CD4-positive, alpha-beta T cell (primary cell): ENCODE measurements at places on chromosomes 7 and 10.

- DNase-seq = no peak
These were observed 150.2 kb upstream of the CDK1 start for GRCh38 chr10:60627778-60628748.

GRCh38 chr7:22146961-22147512 is 201.3 kb upstream of the CDCA7L start:
- DNase-seq = no peak

DNA sequence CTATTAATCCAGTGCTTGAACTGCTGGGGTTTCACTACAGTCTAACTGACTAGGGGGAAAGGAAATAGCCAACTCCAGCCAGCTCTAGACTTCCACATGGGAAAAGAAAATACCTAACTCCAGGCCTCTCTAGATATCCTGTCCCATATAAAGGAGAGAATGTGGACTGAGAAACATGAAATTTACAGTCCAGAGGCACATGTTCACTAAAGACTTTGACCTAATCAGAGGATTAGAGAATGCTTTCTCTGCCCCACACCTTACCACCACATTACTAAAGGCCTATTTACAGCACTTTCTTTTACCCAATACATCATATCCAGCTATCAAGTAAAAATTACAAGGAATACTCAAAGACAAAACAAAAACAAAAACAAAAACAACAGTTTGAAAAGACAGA is 164.2 kb downstream of the PCLO start:
- DNase-seq = no peak

DNA sequence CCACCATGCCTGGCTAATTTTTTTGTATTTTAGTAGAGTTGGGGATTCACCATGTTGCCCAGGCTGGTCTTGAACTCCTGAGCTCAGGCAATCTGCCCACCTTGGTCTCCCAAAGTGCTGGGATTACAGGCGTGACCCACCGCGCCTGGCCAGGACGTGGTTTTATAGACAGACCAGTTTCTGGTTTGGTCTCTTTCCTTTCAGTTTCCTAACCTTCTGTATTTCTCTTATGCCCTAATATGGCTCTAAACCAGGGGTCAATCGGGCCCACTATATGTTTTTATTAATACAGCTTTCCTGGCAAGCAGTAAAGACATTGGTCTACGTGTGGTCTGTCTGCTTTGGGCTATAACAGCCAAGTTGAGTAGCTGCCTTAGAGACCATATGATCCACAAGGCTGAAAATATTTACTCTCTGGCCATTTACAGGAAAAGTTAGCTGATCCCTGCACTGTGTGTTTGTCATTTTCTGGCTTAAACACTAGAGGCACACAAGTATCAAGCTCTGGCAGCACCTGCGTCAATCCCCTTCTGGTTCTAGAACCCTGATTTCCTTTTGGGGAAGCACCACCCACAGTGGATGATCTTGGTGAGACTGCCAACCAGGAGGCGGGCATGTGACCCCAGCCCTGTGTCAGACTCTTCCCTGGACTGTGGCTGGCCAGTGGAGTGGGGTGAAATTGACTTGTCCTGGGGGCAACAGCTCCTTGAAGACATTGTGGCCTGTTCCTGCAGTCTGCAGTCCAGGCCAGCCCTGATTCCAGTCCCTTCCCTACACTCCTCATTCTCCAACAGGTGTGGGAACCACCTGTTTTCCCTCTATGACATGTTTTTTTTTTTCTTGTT is 497.2 kb downstream of the PLXNA4 start:
- no peak for DNase-seq

- DNase-seq = no peak
These were observed 100.5 kb downstream of the ADRA2A start for GRCh38 chr10:111177379-111177778.

DNA sequence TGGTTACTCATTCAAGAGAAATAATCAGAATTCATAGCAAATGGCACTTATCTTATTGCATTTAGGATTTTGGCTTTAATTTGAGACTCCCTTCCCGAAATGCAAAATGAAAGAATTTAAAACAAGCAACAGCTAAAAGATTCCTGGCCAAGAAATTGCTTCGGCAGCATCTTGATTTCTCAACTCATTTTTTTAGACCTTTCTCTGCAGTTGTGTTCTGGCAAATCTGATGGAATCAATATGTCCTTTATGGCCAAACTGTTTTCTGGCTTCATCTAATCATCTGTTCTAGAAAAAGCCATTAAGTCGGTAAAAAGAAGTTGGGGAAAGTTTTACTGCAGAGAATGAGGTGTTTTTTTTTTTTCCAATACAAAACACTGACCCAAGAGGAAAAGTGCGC is 172.1 kb downstream of the SLC16A9 start:
- no peak for DNase-seq

GRCh38 chr7:128913870-128914565 is 3.5 kb upstream of the KCP start:
- DNase-seq = no peak

- no peak for DNase-seq
These were observed 44.4 kb downstream of the DNAH11 start for GRCh38 chr7:21587139-21587784.

- DNase-seq = no peak
These were observed 446.2 kb upstream of the MGMT start for GRCh38 chr10:129020651-129021330.

DNA sequence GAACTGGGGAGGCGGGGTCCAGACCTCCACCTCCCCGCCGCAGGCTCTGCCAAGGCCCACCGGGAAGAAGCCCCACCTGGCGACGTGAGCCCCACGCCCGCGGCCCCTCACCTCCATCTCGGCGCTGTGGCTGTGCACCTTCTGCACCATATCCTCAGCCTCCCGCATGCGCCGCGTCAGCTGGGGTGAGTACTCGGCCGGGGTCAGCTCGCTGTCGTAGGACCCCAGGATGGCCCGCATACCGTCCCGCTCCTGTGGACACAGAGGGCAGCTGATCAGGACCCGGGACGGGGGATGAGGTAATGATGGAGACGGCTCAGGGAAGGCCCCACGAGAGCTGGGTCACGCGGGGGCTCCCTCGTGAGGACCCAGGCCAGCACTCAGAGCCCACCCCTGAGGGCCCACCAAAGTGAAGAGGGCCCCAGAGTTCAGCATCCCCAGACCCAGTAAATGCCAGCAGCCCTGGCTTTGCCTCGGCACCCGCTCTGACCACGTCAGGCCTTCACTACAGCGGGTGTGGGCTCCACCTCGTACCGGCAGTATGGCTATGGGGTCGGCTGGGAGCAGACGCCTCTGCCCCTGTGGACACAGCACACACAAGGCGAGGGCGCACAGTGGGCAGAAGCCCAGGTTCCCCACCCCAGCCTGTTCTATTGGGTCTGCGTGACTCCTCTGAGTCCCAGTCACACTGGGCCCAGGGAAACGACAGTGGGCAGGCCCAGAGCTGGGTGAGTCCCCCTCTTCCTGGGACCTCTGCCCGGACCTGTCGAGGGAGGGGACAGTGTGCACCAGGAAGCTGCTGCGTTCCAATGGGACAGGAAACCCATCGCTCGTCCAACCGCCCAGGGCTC is 218.1 kb downstream of the MAD1L1 start:
- no peak for DNase-seq

- DNase-seq = no peak
These were observed 33.7 kb upstream of the DGKI start for GRCh38 chr7:137880432-137880831.

- no peak for DNase-seq
These were observed 36.5 kb downstream of the PDSS1 start for GRCh38 chr10:26733750-26734568.

GRCh38 chr10:54983255-54983654 is 182.2 kb upstream of the PCDH15 start:
- DNase-seq = no peak

GRCh38 chr10:131870411-131870810 is 30.4 kb upstream of the PPP2R2D start:
- DNase-seq = no peak

GRCh38 chr7:140009735-140010134 is 53.0 kb downstream of the PARP12 start:
- DNase-seq = no peak

- no peak for DNase-seq
These were observed 77.6 kb upstream of the SHH start for GRCh38 chr7:155889636-155890511.

GRCh38 chr7:48042216-48042615 is 6.9 kb downstream of the C7orf57 start:
- no peak for DNase-seq

- DNase-seq = no peak
These were observed 1.3 kb downstream of the ZNF503 start for GRCh38 chr10:75400163-75400770.

GRCh38 chr7:2130096-2130375 is 102.7 kb downstream of the MAD1L1 start:
- no peak for DNase-seq

DNA sequence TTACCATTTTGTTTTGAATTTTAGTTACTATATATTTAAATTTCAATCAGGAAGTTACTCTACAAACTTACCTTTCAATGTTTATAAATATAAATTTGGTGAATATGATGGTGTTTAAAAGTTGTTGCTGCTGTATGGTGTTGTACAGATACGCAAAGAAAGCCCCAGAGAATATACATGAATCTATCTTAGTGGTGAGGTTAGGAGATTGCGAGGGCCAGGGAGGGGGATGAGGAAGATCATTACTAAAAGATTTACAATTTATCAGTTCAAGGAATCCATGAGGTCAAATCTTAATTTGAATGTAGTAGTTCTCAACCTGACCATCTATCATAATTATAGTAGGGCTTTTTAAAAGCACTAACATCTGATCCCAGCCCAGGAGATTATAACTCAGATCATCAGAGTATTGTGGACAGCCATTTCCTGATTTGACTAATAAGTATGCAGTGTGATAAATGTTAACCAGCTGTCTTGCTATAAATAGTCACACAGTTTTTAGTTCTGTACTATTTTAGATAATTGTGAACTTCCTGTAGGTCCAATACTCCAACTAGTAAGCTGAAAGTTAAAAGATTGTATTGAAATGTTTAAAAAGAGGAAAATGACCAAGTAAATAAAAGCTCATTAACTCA is 23.6 kb downstream of the FAM3C start:
- no peak for DNase-seq

- DNase-seq = no peak
These were observed 20.3 kb downstream of the CELF2 start for GRCh38 chr10:11037991-11038390.

DNA sequence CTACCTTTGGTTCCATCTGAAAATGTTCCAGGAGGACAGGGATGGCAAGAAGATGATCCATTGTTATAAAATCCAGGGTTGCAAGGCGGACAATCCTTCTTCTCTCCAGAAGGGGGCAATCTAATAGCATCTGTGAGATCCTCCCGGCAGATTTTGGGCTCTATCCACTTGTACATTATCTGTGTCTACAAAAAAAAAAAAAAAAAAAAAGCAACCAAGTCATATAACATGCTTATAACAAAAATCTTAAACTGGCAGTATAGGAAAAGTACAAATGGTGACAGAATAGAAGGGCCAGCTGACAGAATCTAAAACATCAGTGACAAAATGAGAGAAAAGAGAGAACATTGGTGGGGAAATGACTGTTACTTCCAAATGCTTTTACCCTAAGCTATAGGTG is 132.7 kb downstream of the ELAPOR2 start:
- DNase-seq = peak; percentile 42

DNA sequence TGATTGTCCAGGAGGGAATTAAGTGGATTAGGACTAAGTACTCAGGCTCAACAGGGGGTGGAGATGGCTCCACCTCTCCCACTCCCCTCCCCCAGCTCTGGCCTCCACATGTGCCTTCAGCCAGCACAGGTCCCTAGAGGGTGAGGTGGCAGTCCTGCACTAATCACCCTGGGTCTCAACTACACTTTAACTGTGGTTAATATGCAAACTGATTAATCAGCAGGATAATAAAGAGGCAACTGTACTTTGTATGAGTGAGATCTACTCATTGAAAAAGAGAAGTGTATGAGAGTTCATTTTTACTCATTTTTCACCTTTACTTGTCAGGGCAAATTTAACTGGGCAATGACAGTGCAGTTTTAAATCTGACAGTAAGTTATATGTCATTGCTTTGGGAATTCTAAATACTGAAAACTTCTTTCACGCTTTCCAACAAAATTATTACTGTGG is 223.8 kb upstream of the CCDC6 start:
- DNase-seq = no peak

DNA sequence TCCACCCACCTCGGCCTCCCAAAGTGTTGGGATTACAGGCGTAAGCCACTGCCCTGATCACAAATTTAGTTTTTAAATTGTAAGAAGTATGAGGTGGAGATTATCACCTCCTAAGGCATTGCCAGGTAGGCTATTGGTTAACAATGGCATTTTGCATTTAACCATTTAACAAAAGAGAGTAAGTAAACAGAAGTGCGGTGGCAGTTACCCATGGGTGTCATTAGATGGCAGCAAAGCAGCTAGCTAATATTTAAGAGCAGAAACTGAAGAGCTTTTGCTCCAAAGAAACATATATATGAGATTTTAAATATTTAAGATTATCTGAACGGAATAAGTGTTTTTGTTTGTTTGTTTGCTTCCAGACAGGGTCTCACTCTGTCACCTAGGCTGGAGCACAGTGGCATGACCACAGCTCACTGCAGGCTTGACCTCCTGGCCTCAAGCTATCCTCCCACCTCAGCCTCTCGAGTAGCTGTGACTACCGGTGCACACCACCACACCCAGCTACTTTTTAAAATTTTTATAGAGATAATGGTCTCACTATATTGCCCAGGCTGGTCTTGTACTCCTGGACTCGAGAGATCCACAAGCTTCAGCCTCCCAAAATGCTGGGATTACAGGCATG is 325.5 kb upstream of the C7orf33 start:
- no peak for DNase-seq

DNA sequence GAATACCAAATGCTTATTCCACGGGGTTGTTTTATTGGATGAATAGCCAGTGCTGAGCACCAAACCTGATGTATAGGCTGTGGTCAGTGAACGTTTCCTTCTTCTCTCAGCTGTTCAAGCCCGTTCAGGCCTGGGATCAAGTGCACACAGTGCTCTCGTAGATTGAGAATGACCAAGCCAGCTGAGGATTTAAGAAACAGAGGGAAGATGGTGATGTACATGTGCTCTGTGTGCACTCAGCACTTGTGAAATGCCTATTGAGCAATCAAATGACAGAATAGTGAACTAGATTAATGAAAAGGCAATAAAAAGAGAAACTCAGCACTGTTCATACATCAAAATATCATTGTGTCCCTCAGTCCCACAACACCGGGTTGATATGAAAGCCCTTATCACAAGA is 302.5 kb downstream of the BMPER start:
- DNase-seq = no peak

DNA sequence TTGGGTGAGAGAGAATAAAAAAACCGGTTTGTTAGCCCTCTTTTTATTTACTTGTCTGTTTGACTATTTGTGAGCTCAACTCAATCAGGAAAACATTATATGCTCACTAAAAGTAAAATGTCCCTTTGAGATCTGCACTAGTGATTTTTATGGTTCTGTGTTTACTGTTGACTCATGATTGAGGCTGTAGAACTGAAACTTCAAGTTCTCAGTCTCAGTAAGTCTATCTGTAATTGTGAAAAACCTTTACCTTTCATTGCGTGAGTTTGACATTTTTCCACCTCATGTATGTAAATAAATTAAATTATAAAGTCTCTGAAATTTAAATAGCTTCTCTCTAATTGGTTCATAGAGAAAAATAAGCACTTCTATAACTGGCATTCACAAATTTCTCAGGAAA is 17.0 kb upstream of the CASD1 start:
- no peak for DNase-seq

- no peak for DNase-seq
These were observed 16.0 kb downstream of the SND1 start for GRCh38 chr7:127667759-127668530.
